ENCODE measurements at places on chromosomes 6 and 20.

DNA sequence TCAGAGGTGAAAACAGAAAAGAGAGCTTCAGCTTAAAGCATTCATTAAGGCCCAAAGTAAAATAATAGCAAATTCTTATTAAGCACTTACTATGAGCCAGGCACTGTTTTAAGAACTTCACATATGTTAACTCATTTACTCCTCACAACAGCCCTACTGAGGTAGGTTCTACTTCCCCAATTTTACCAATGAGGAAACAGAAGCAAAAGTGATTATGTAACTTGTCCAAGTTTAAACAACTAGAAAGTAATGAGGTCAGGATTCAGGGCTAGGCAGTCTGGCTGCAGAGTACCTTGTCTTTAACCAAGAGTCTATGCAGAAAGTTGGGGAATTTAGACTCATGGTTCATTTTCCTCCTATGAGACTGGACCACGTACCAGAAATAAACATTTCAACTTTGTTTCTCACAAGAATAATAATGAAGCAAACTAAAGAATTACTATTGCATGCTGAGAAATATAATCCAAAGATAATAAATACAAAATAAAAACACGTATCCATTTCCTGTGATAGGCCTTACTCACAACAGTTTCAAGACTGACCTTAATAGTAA is 3.8 kb downstream of the COL21A1 start:
- DNase-seq, result no peak

DNA sequence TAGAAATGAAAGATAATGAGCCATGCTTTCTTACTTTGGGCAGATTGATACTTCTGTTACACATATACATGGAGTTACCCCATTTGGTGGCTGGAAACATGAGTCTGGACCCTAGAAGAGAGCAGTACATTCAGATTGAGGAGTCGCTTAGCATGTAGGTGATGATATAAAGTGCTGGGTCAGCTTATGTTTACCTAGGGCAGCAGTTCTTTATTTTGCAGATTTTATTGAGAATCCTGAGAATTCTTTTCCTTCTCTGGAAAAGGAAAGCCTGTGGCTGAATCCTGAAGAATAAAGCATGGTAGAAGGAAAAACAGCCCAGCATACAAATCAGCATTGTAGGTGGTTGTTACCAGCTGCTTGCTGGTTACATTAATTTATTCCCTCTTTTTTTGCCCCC is 91.2 kb downstream of the SMAP1 start:
- DNase-seq, result no peak

DNA sequence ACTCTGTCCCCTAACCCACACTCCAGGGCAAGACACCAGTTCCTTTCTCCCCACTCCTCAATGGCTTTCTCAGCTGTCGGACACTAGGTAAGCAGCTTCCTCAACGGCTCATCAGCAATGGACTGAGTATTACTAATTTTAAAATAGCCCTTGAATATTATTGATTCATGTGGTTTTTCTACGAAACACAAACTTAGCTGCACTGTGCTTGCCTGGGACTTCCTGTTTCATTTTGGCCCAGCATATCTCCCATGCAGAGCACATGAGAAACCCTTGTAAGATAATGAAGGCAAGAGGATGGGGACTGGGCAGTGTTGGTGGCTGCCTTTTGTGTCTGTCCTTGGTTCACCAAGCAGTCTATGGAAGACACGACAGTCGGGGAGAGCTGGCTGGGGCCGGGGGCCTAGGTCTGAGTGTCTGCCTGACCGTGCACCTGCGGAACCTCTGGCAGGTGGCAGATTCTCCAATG is 48.9 kb downstream of the RNASET2 start:
- no peak for DNase-seq

DNA sequence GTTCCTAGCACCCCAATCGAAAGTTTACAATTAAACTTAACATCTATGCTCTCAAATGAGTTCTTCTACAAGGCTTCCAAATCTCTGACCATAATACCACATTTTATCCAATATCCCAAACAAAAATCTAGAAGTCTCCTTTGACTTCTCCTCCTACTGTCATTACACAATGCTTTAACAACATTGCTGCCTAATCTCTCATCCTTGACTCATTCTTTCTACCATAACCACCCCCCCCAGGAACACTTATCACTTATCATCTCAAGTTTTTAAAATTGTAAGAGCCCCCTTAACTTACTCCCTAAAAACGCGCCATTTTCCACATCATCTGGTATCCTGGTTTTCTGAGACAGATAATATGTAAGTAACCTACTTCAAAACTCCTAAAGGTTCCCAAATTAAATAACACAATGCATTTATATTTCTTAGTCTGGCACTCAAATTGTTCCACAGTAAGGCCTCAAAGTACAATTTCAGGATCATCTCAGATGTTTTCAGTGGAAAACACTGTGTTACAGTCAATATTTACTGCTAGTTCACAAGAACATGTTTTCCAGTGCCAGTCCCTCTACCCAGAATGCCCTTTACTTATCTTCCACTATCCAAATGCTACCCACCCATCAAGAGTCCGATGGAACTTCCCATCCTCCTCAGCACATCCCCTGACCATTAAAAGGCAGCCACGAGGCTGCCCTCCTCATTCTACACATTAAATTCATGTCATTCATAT is 308.2 kb upstream of the THEMIS start:
- DNase-seq, result no peak

DNA sequence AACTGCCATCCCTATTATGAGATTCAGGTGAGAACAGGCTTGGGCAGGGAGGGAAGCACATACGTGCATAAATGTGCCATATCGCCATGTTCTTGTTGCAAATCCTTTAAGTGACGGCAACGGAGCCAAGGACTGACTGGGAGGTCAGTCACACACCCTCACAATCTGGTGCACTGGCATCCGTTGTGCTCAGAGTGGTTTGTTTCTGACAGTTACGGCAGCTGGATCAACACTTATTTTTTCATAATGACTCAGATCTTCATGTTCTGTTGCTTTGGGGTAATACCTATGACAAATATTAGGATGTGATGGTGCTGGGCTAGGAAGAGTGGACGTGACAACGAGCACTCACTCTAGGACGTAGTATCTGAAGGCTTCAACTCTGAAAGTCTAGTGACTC is 56.2 kb upstream of the PREP start:
- no peak for DNase-seq

GRCh38 chr6:164252948-164253347 is 838.4 kb downstream of the QKI start:
- DNase-seq, result no peak

DNA sequence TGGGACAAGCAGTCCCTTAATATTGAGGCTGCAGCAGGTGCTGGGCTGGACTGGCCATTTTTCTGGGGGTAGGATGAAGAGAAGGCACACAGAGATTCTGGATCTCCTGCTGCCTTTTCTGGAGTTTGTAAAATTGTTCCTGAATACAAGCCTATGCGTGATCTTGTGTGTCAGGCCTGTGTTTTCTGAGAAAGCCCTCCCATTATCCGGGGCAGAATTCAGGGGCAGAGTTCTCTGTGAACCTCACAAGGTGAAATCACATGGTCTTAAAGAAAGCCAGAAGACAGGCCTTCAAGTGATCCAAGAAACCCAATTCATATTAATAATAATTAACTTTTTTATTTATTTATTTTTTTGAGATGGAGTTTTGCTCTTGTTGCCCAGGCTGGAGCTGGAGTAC is 12.5 kb downstream of the CCN5 start:
- no peak for DNase-seq

GRCh38 chr6:16764188-16764950 is 3.1 kb upstream of the ATXN1 start:
- DNase-seq, result no peak

GRCh38 chr20:2838847-2839671 is 1.4 kb downstream of the PCED1A start:
- no peak for DNase-seq

DNA sequence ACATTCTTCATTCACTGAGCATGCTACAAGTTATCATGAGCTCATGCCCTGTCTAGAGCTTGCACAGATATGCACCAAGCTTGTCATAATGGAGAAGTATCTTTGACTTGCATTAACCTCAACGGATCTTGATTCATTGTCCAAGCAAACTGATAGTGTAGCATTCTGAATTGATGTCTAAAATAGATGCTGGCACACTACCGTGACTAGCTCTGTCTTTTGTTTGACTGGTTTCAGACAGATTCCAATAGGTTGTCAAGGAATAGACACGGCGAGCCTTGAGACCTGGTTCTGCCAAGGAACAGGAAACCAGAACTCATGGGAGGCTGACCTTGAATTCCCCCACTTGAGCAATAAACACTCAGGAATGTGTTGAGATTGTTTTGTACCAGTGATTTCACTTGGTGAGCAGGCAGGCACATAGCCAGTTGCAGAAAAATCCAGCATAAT is 1153.1 kb upstream of the GJE1 start:
- DNase-seq, result no peak

DNA sequence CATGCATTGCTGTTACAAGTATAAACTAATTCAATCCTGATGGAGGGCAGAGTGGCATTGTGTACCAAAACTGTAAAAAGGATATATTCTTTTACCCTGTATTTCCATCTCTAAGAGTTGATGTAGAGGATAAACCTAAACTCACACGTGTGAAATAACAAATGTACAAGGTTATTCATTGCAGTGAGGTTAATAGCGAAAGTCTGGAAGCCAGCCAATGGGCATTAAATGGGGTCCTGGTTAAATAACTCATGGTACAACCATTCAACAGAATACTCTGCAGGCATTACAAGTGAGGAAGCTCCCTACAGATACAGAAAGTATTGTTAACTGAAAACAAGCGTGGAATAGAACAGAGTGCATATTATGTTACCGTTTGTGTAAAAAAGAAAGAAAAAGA is 56.9 kb downstream of the BCAS1 start:
- DNase-seq, result no peak

- no peak for DNase-seq
Observed at GRCh38 chr6:36636283-36636682, 42.1 kb downstream of the SRSF3 start.

DNA sequence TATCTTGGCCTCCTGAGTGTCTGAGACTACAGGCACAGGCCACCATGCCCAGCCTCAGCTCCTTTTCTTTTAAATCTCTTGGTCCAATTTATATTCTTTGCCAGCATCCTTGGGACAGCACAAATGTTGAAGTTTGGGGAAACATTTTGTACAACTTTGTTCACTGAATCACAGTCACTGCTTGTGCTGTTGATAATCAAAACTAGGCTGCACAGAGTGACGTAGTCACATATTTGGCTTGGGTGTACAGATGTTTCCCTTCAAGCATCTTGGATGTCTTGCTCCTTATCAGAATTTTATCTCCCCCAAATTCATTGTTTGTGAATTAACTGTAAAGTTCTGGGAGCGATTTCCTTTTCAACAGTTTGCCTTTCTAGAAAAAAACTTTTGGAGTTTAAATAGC is 17.9 kb downstream of the CARMIL1 start:
- DNase-seq, result no peak

GRCh38 chr20:46311039-46311650 is 2.8 kb upstream of the CDH22 start:
- DNase-seq, result no peak

- no peak for DNase-seq
Observed at GRCh38 chr20:36119537-36119936, 35.0 kb upstream of the EPB41L1 start.

DNA sequence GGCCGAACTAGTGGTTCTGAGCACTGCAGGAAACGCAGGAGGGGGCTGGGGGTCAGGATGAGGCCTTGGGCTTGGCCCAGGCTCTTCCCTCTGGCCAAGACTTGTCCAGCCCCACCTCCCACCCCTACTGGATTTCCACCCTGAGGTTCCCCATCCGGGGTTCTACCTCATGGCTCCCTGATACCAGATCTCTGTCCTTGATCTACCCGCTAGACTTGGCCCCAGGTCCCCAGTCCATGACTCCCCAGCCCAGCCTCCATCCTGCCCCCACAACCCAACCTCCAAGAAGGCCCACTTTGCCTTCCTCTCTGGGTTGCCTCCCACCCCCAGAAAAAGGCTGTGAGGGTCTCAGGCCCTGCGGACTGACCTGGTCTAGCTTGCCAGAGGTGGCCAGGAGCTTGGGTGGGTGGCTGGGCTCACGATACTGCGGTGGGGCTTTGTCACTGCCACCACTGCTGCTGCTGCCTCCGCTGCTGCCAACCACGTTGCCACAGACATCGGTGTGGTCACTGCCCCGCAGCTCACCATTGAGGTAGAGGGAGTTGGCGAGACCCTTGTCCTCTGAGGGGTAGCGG is 6.8 kb upstream of the FASTKD5 start:
- DNase-seq, result no peak

GRCh38 chr6:142887517-142887916 is 57.5 kb downstream of the HIVEP2 start:
- DNase-seq, result no peak

DNA sequence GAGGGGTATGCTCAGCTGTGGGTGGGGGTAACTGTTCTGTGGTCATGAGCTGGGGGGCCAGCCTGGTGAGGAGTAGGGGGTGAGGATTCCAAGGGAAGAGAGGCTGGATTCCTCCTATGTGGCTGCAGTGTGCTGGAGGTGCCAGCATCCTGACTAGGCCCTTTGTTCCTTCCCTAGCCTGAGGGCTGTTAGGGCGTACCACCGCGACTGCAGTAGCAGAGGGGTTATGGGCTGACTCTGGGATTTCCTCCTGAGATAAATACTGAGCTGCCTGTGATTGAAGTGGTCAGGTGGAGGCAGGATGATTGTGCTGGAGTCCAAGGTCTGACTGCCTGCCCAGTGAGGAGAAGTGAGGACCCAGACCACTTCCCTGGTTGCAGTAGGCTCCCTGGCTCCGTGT is 205.3 kb downstream of the ADGRG6 start:
- no peak for DNase-seq

- no peak for DNase-seq
Observed at GRCh38 chr6:76885861-76886301, 577.4 kb downstream of the HTR1B start.

DNA sequence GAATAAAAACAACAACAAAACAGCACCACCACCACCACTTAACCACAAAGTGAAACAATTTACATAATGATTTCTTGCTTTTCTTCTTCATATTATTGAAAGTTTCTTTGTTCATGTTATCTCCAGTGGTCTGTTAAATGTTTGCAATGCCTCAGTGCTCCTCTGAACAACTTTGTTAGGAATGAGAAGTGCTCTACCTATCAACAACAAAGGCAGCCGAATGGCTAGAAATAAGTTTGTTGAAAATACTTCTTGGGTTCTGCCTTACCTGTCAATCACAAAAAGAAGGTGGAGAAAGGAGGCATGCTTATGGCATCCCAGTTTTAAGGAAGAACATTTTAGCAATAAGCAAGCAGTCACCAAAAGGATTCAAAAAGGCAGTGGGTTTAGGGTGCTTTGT is 490.2 kb downstream of the PRKN start:
- no peak for DNase-seq

All from T-helper 9 cell (primary cell).